ENCODE measurements at places on chromosomes 1 and 21. TPM values are rescaled to one million over a fixed set of nuclear protein-coding genes. Genes with fewer than 3 reads are reported as not detected.

The NEGR1 gene
- total RNA-seq: 22.3 TPM

The SMYD3 gene
- total RNA-seq: 13.9 TPM

GRCh38 chr1:241553886-241554592 is 21.9 kb downstream of the KMO start:
- no peak for DNase-seq

The MYBPH gene
- 109 TPM for total RNA-seq

The MYBPHL gene
- 0.71 TPM for total RNA-seq

The ADORA1 gene
- total RNA-seq: 2.0 TPM

DNA sequence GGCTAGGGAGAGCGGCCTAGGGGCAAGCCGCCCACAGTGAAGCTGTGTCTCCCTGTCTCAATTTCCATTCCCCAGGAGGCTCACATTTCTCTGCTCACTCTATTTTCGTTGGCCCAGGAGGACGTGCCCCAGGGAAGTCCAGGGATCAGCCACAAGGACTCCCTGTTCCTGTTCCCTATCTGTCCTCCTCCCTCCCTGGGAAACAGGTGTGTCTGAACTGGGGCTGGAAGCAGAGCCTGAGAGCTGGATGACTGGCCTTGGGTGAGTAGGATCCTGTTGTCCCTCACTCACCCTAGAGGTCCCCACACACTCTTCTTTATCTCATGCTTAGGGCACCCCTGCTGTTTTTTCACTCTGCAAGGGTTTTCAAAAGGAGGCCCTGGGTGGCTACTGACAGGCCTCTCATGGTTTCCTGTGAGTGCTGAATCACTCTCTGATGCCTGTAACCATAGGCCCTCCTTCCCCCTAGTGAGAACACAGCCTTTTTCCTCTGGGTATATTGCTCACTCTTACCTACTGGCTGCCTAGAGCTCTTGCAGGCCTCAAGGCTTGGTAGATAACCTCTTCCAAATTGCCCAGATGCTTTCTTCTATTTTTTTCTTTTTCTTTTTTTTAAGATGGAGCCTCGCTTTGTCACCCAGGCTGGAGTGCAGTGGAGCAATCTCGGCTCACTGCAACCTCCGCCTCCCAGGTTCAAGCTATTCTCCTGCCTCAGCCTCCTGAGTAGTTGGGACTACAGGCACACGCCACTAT is 3.3 kb upstream of the UTP11 start:
- DNase-seq: peak; percentile 74

GRCh38 chr1:158017800-158018595 is 24.6 kb downstream of the KIRREL1 start:
- no peak for DNase-seq

The KRTAP21-2 gene
- total RNA-seq: not detected

GRCh38 chr1:193538680-193539079 is 352.3 kb upstream of the B3GALT2 start:
- no peak for DNase-seq

DNA sequence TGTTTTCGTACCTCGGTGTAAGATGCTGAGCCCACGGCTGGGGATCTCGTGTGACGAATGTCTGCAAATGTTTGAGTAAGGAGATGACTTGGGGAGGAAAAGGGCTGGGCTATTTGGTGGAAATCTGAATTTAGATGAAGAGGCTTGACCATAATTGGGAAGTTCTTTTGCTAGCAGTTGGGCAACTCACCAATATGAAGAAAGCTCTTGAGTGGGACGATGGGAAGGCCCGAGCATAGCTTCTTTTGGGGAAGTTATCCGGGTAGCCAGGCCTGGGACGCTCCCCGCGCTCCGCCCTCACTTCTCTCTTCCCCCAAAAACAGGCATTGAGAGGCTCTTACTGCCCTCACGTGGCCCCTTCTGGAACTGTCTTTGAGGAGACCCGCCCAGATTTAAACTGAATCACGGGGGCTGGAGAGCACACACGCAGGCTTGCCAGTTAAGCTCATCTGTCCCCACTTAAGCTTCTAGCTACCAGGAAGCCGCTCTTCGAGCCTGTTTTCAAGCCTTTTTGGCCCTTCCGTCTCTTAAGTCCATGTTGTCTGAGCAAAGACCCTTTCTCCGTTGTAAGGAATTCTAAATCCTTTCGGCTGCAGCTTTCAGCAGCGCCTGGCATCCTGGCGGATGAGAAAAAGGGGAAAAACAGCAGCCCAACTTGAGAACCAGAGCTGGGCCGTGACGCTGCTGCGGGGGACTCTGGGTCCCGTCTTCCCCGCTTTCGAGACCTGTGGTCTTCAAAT is 93.1 kb downstream of the NID1 start:
- DNase-seq: peak; percentile 99

DNA sequence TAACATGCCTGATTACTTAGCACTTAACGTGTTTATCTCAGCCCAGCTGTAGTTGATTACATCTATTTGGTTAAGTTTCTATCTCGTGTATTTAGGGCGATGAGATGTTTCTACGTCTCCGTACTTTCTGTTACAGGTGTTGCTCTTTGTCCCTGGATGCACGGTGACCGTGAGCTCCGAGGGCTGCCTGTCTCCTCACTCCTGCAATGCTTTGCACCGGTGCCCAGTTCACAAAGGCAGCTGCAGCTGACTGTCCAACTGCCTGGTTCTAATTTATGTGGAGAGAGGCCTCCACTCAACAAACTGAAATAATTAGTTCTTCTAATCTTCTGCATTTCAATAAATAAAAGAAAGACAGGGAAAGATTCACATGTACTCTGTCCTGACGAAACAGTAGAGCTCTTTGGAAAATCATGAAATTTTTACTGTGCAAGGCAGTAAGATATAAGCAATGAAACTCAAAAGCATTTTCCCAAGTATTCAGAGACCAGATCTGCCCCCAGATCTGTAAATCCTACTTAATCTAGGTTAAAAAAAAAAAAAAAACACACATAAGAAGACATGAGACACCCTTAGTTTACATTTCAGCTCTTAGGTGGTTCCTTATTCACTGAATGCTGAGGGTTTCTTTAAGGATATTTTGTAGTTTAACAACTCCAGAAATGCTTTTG is 108.2 kb downstream of the TGFBR3 start:
- DNase-seq: peak; percentile 56

The PCBP3 gene
- total RNA-seq: 0.93 TPM

The ERG gene
- total RNA-seq: 14.2 TPM

GRCh38 chr1:55503663-55504305 is 288.6 kb upstream of the USP24 start:
- no peak for DNase-seq

- no peak for DNase-seq
These were observed 62.7 kb upstream of the NBL1 start for GRCh38 chr1:19581381-19581780.

The LPAR3 gene
- 0.13 TPM for total RNA-seq

- DNase-seq: peak; percentile 27
These were observed 51.4 kb upstream of the SIM2 start for GRCh38 chr21:36647279-36648093.

The IL22RA1 gene
- not detected for total RNA-seq

DNA sequence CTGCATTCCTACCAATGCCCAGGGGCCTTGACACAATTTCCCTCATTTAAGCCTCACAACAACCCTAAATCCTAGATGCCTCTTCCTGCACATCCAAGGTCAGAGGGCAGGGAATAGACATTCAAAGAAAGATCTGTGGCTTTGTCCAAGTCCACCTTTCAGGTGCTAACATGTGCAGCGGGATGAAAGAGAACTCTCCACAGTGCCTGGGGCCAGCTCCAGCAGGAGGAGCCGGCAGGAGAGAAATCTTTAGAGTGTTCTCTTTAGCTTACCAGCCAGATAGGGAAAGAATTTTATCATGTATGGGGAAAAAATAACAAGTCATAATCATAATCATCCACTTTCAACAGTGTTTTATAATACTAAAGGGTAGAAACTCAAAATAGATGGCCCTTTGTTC is 319.7 kb downstream of the MATN1 start:
- DNase-seq: no peak

The NPHP4 gene
- 1.9 TPM for total RNA-seq

DNA sequence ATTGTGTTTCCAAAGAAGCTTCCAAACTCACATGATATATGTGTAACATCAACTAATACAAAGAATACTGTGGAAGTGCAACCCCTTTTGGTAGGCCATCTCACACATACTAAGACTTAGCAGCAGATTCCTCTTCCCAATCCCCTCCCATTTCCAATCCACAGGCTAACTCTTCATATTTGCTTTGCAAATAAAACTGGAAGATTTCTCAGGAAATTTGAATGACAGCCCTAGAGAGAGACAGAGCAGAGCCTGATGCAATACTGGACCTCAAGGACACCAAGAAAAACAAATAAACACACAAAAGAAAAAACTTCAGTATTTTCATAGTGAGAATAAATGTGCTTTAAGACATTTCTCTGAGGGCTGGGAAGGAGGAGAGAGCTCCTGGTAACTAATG is 190.2 kb upstream of the BRINP3 start:
- DNase-seq: no peak

The ITLN2 gene
- total RNA-seq: not detected

- DNase-seq: no peak
These were observed 2.4 kb upstream of the PTGFRN start for GRCh38 chr1:116907351-116907750.

- no peak for DNase-seq
These were observed 54.4 kb downstream of the SLC9A1 start for GRCh38 chr1:27100335-27101053.

DNA sequence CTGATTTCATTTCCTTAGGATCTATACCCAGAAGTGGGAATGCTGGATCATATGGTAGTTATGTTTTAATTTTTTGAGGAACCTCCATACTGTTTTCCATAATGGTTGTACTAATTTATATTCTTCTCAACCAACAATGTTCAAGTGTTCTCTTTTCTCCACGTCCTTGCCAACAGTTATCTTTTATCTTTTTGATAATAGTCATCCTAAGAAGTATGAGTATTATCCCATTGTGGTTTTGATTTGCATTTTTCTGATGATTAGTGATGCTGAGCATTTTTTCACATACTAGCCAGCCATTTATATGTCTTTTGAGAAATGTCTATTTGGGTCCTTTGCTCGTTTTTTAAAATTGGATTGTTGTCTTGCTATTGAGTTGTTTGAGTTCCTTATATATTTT is 38.5 kb downstream of the ABCD3 start:
- no peak for DNase-seq

DNA sequence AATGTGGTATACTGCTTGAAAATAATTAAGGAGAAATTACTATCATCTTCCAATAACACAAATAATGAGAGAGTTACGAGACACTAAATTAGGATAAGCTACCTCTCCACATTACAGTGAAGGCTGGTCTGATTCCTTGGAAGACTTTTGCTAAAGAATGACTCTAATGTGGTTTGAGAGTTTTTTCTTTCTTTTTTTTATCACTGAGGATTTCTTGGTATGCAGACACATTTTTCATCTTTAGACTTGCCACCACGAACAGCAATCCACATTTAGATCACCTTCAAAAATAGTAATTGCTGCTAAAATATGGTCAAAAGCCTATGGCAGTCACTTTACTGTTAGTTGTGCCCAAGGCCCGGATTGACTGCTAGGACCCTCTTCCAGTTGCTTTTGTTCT is 16.6 kb upstream of the TMEM35B start:
- no peak for DNase-seq

DNA sequence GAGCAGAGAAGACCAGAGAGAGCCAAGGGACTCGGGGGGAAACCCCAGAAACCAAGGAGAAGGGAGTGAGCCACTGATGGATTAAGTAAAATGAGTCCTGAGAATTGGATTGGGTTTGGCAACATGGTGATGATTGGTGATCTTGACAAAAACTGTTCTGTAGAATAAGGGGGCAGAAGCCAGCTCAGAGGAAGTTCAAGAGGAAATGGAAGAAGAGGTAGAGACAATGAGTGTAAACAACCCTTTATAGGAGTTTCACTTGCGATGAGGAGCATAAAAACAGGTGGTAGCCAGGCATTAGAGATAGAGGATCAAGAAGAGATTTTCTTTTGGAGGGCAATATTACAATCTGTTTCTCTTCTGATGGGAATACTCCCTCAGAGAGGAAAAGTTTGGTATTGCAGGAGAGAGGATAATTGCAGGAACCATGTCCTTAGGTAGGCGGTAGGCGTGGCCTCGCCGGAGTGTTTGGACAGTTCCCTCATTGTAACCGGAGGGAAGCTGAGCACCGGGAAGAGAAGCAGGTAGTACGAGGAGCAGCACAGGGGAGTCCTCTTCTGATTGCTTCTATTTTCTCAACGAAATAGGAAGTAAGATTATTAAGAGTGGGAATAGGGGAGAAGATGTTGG is 68.4 kb upstream of the TENT5C start:
- no peak for DNase-seq

DNA sequence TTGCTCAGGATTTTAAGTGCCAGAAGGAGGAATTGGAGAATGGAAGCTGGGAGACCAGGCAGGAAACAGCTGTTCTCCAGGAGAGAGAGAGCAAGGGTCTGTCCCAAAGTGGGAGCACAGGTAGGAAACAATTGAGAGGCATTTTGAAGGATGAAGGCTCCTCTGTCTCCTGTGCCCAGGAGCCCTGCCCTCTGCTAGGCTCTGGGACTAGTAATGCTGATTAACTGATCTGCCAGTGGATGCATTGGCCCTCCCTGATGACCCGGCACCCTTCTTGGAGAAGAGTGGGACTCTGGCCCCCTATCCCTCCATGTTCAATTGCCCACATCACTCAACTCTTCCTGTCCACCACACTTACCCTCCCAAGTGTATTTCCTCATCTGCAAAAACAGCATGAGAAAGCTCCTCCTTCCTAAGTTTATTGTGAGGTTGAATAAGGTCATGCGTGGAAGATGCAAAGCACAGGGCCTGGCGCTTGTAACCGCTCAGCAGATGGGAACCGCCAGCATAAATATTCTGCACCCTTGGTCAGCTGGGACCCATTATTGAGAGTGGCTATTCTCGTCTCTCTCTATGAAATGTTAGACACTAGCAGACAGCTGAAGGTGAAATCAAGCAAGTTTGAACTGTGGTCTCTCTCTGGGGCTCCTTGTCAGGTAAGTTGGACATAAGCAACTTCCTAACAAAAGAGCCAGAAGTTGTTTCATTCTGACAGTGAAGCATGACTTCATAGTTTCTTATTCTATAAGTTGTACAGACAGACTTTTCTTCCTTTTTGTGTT is 63.0 kb upstream of the ANGPTL1 start:
- peak; percentile 74 for DNase-seq

GRCh38 chr21:26962621-26963181 is 4.2 kb downstream of the ADAMTS5 start:
- DNase-seq: peak; percentile 77

The TMEM240 gene
- total RNA-seq: 3.5 TPM

GRCh38 chr1:30726236-30726635 is 2.9 kb upstream of the MATN1 start:
- DNase-seq: peak; percentile 90

- DNase-seq: no peak
These were observed 51.0 kb downstream of the TNN start for GRCh38 chr1:175118375-175119367.

GRCh38 chr1:109513110-109513710 is 3.7 kb upstream of the AMIGO1 start:
- no peak for DNase-seq

The OR2T35 gene
- not detected for total RNA-seq

DNA sequence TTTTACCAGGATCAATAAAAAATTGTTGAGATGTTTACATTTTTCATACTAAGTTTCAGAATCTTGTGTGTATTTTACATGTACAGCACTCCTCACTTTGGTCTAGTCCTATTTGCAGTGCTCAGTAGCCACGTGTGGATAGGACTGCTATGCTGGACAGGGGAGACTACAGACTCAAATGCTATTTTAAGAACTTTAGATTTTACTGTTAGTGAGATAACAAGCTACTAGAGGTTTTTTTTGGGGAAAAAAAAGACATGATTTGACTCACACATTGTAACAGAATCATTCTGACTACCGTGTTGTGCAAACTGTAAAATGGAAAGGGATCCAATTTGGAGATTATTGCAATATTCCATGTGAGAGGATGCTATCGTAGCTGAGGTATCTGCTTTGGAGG is 418.9 kb upstream of the PRMT6 start:
- no peak for DNase-seq
